Activated T-helper 9 cell treated with anti-CD3 and anti-CD28 coated beads, Interleukin-2, amount 50 U/mL, for 16 hours (primary cell): ENCODE measurements at places on chromosomes 16 and 17.

DNA sequence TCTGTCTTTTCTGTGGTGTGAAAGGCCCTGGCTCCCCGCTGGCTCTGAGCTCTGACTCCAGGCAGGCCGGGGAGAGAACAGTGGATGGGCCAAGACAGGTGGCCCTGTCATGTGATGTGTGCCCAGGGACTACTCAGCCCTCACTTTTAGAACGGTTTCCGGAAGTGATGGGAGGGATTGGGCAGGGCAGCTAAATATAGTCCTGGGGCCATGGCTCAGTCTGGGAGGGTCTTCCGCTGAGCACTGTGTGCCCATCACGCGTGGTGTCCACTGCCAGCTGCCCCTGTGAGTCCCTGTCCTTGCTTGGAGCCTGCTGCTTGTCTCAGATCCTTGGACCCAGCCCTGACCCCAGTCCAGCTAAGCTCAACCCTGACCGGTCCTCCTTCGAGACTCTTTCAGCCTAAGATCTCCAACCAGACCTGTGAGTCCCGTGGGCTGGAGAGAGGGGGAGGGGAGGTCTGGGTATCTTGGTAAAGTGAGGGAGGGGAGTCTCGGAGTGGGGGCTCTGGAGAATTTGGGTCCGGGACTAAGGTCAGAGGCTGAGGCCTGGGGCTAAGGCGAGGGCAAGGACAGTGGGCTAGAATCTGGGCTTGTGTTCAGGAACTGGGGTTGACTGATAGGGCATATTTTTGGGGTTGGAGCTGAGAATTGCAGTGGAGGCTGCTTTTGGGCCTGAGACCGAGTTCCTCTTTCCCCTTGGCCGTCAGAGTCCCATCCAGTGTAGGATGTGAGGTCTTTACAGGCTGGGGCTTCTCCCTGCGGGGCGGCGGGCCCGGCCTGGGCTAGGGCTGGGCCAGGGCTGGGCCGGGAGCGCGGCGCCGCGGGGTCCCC, at the start of gene TRIM72:
TSS of gene TRIM72 (plus strand) at position 243 of the 831 bp plus-strand sequence. CDS start 620 bp downstream, outside the sequence.
- DNase-seq = no peak

DNA sequence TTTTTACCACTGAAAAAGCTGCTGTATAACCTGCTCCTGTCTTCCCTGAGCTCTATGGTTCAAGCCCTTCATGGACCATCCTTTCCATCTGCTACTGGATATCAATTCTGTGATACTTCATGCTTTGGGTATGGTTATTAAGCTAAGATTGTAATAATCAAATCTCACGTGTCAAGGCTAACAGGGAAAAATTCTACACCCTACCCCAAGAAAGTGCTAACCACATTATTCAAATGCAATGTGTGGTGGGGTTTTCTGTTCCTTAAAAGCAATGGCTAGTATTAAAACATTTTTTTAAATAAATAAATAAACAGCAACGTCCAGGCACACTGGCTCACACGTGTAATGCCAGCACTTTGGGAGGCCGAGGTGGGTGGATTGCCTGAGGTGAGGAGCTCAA, 65.9 kb downstream of the SPAG9 start:
- no peak for DNase-seq

DNA sequence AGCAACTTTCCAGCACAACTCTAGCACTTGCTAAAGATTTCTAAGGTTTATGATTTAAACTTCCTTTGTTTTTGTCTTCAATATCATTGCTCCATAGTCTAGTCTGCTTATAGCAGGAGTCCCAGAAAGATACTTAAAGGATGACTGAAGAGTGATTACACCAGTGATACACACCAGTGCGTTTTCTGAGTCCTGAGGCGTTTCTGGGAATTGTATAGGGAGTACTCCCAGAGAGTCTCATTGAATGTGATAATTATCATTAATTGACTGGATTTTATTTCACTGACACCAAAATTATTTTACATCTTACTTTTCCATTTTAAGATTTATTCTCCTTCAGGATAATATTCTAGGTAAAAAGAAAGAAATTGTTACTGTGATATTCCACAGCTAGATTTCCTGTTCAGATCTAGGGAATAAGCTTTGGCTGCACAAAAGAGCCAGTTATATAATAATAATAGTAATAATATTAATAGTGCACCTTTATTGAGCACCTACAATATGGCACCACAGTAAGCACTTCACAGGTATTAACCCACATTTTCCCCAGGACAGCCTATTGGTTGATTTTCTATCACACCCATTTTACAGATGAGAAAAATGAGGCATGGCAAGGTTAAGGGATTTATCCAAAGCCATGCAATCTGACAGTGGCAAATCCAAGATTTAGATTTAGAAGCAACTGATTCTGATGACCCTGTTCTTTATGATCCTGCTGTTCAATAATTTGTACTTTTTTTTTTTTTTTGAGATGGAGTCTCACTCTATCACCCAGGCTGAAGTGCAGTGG, 62.6 kb downstream of the IRX5 start:
- no peak for DNase-seq

DNA sequence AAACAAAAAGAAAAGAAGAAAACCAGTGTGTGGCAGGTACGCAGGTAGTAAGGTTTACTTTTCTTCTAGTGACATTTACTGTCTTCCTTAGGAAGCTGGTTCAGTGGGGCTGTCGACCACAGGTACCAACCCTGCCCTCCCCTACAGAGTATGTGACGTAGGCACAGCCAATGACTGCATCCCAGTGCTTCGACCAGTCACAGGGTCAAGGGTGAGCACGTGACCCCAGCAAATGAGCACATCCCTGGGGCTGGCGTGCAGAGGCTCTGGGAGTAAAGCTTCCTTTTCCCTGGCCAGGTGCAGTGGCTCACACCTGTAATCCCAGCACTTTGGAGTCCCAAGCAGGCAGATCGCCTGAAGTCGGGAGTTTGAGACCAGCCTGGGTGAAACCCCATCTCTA, 38.9 kb upstream of the PLCG2 start:
- DNase-seq = no peak

GRCh38 chr17:5131146-5131715, 15.4 kb downstream of the USP6 start:
- no peak for DNase-seq

- DNase-seq = no peak
Measured at GRCh38 chr16:595942-596735, 6.3 kb downstream of the RAB40C start.

DNA sequence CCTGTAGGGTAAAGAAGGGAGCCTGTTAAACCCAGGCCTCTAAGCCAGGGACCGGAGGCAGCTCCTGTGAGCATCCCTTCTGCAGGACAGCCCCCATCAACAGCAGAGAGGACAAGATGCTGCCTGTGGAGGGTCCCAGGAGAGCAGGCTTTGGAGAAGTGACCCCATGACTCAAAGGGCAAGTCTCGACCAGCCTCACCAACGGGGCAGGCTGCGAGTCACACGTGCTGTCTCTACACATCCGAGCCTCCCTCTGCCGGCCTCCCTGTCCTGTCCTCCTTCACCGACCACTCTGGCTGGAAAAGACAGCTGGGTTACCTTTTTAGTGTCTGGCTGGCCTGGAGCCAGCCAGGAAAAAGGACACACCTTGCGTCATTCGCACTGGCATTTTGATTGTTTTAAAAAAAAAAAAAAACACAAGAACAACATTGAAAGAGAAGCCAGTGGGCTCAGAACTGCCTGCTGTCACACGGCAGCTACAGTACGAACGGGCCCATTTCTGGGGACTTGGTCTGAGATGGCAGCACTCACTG, 74.5 kb upstream of the RCVRN start:
- DNase-seq = no peak

DNA sequence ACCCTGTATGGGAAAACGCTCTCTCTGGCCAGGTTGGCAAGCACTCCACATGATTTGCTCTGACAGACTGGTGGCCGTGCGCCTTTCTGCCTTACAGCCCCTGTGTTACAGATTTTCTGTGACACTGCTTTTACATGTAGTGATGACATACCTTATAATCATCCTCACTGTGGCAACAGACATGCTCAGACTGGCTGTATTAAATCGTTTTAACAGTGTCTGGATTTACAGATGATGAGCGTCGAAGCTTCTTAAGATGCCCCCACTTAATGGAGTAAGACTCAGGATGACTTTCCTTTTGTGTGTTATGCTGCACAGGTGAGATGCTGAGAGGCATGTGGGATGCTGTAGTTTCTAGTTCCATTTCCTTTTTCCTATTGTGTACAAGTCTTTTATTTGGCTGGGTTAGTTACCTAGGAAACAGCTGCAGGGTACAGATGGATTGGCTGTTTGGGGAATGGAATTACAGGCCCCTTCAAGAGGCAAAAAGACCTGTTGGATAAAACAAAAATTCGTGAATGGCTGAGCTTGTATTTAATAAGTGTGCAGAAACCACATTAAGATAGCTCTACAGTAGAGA, 20.9 kb upstream of the VWA3A start:
- DNase-seq = no peak

DNA sequence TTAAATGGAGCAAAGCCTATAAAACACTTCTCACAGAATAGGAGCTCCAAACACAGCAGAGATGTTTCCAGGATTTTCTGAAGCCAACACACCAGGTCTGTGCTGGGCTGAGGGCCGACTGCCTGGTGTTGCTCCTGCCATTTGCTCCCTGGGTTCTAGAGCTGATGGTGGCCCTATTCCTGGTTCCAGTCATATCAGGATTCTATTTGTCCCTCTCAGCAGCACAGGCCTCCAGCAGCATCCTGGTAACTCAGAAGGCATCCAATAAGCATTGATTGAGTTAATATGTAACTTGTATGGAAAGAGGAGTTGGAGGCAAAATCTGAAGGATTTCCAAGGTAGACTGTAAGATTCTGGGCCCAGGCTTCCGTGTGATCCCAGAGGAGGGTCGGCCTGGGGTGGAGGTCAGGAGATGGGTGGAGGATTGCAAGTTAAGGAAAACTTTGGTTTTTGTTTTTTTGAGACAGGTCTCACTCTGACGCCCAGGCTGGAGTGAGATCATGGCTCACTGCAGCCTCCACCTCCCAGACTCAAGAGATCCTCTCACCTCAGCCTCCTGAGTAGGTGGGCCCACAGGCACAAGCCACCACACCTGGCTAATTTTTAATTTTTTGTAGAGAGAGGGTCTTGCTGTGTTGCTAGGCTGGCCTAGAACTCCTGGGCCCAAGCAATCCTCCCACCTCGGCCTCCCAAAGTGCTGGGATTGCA, 5.7 kb downstream of the NUPR1 start:
- no peak for DNase-seq

- no peak for DNase-seq
Measured at GRCh38 chr16:68802190-68802589, 41.1 kb upstream of the TANGO6 start.

GRCh38 chr16:35210681-35211433, 1751.4 kb downstream of the TP53TG3F start:
- DNase-seq = no peak

DNA sequence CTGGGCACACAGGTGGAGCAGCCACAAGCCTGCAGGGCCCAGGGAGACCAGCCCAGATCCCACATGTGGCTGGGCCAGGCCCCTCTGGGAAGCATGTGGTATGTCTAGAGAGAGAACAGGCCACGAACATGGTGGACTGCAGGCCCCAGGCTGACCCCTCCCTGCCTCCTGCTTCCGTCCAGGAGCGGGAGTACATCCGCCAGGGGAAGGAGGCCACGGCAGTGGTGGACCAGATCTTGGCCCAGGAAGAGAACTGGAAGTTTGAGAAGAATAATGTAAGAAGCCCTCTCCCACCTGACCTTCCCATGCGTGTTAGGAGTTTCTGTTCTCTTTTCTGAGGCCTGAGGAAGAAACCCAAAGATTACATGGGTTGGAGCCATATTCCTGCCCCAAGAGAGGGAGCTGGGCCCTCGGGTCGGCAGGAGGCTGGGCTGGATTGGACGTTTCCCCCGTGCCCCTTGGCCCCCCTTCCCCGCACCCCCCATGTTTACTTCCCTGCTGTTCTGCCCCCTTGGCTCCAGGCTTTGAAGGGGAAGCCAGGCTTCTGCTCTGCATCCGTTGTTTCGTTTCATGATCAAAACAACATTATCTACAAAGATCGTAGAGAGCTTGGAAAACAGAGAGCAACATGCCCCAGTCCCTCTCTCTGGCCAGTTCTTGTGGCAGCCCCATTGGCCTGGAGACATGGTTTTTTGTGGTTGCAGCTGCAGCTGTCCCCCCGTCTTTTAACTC, 5.7 kb upstream of the TCAP start:
- DNase-seq = no peak

- DNase-seq = no peak
Measured at GRCh38 chr16:4021070-4021779, 95.0 kb downstream of the ADCY9 start.

DNA sequence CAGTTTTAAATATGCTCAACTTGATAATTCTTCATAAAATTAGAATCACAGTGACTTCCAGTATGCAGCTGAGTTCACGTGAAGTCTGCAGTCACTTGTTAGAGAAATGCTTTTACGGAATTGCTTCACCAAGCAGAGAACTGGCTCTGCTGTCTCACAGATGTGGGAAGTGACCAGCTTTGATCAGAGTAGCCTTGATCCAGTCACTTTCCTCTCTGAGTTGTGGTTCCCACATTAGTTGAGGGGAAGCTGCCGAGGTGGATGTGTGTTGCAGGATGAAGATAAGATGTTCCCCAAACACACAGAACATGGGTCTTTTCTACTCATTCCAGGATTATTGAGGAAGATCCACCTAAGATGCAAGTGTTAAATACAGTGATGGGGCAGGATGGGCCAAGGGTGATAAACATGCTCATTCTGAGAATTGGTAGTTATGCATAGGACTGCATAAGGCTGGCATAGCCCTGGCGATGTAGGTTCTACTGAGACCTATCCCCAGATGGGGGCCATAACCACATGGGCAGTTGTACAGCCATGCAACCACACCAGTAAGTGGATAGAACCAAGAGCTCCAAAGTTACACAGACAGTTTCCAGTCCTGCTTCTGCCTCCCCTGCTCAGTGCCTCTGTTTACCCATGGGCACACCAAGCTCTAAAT, 168.9 kb upstream of the MAF start:
- DNase-seq = no peak

DNA sequence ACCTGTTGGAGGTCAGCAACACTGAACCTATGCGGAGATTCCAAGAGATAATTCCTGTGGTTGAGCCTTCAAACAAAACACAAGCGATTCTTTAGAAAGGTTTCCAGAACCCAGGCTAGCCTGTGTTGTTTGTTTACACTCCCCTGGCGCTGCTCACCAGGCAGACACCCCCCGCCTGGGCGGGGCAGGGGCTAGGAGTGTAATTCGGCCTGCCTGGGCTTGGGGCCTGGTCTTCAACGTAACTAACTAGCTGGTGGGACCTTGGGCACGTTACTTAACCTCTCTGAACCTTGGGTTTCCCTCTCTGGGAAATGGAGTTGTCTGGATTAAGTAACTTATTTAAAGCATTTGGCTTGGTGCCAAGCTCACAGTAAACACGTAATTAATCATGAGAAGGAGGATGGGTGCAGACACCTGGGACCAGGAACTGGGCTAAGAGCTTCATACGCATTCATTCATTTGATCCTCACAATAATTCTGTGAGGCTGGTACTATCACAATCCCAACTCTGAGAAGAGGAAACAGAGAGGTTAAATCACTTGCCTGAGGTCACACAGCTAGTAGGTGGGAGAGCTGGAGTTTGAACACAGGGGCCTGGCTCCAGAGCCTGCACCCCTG, 7.6 kb upstream of the ARHGAP27 start:
- no peak for DNase-seq
